Muscle of arm (tissue), 14 donors: ENCODE measurements at places on chromosomes 1 and 21. TPM values are rescaled to one million over a fixed set of nuclear protein-coding genes. Genes with fewer than 3 reads are reported as not detected.

BMP8B gene
- not detected for polyA plus RNA-seq

IFNLR1 gene
- polyA plus RNA-seq, result not detected

ANGPTL3 gene
- polyA plus RNA-seq, result not detected

SHISAL2A gene
- polyA plus RNA-seq, result 6.6 TPM

RSPO1 gene
- polyA plus RNA-seq, result not detected

BEST4 gene
- 0.36 TPM for polyA plus RNA-seq

S100A12 gene
- polyA plus RNA-seq, result 1.1 TPM

ANGPTL1 gene
- 98.8 TPM for polyA plus RNA-seq

RNU1-1 gene
- not detected for polyA plus RNA-seq

CA14 gene
- polyA plus RNA-seq, result 6.8 TPM

S100A9 gene
- polyA plus RNA-seq, result 54.8 TPM

CASQ2 gene
- polyA plus RNA-seq, result 1,021 TPM

SRSF10 gene
- polyA plus RNA-seq, result 177 TPM

MMP23B gene
- polyA plus RNA-seq, result 39.7 TPM

NUDT4B gene
- polyA plus RNA-seq, result not detected

KIF17 gene
- polyA plus RNA-seq, result 3.4 TPM

LYPD8 gene
- not detected for polyA plus RNA-seq

GJB3 gene
- polyA plus RNA-seq, result 0.14 TPM

LIPI gene
- 0.25 TPM for polyA plus RNA-seq

CLDN19 gene
- polyA plus RNA-seq, result 0.74 TPM

NOTCH2 gene
- polyA plus RNA-seq, result 53.2 TPM

HAPLN2 gene
- 0.60 TPM for polyA plus RNA-seq

E2F2 gene
- 3.1 TPM for polyA plus RNA-seq
